Uterine smooth muscle cell (primary cell): ENCODE measurements at places on chromosomes 1 and 21. TPM values are rescaled to one million over a fixed set of nuclear protein-coding genes. Genes with fewer than 3 reads are reported as not detected.

EFNA1 gene
- total RNA-seq, result 0.22 and 0.75 TPM in 2 replicates

ACOT11 gene
- total RNA-seq, result 3.4 and 5.7 TPM in 2 replicates

HHAT gene
- total RNA-seq, result 1.9 and 6.6 TPM in 2 replicates

KRTAP24-1 gene
- not detected in 2 replicates for total RNA-seq

TAL1 gene
- total RNA-seq, result 0.11 TPM in 1 of 2 replicates, not detected in the other

EPHX1 gene
- total RNA-seq, result 8.0 and 21.7 TPM in 2 replicates
